ENCODE measurements at places on chromosomes 16 and 17.

DNA sequence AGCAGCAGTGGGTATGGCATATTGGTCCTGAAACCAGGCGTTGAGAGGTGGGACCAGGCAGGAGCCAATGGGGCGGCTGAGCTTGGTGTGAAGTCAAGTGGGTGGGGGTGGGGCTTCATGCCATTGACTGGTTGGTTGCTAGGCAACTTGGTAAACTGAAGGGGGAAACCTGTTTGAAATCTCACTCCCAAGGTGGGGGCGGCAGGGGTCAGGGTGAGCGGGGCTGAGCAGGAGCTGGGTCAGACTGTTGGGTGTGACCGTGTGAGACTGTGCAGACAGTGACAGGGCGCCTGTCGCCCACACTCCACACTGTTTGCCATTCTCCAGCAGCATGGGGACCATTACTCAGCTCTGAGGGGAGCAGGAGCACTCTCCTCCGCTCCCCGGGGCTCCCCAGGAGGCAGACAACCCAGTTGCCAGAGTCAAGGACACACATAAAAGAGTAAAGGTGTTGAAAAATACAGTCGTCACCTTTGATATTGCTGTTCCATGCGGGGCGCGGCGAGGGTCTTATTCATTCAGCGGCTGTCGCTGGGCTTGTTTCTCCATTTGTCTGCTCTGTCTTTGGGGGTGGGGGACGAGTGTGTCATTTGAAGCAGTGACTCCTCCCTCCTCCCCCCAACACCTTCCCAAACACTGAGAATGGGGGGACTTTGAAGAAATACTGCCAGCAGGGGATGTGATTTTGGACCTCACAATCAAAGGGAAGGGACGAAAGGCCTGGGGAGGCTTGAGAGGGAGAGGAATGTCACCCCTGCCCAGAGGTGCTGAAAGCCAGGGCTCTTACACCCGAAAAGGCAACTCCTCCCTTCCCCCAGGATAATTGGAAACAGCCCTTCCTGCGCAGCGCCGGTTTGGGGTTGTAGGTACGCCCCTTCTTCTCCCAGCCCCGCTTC, 1.2 kb upstream of the EFNB3 start:
- DNase-seq = no peak

DNA sequence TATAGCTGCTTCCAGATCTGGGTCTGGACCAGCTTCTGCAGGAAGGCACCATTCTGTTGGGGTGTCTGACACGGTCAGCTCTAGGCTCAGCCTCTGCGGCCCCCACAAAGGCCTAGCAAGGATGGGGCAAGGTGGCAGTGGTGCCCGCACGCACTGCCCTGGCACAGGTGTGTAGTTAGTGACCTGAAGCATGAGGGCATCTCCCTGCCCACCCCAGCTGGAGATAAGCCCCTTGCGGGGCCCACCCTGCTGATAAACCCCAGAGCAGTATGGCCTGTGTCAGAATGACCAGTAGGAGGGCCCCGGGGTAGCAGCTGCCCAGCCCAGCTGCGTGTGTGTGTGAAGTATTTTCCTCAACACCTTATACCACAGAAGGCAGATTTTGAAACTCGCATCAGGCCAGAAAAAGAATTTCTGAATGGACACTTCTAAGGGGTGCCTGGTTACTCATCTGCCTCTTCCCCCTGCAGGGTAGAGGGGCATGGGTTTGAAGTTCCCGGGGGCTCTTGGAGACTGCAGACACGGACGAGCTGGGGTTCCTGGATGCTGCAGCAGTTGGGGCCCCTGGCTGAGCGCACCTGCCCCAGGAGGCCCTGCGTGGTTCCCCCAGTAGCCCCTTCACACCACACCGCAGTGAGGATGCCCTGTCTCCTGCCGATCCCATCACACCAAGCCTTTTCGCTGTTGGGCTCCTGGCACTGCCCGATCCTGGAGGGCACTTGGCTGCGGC, 4.5 kb downstream of the ARHGDIA start:
- DNase-seq = no peak

DNA sequence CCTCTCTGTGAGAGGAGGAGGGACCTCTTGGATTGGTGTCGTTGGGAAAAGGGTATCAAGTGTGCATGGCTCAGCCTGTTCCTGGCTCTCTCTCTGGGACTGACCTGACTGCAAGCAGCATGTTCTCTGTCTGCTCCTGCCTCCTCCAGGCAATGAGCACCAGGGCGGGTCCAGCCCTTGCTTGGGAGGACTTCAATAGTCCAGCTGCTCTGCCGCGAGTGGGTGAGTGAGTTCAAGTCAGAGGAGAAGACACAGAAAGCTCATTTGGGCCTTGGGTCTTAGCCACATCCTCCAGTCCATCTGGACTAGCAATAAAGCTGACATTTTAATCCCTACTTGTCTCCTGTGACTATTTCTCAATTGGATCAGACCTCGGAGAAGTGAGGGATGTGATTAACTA, 25.2 kb upstream of the TNS4 start:
- no peak for DNase-seq

- peak; percentile 84 for DNase-seq
Measured at GRCh38 chr17:27390540-27390939, 65.7 kb upstream of the KSR1 start.

DNA sequence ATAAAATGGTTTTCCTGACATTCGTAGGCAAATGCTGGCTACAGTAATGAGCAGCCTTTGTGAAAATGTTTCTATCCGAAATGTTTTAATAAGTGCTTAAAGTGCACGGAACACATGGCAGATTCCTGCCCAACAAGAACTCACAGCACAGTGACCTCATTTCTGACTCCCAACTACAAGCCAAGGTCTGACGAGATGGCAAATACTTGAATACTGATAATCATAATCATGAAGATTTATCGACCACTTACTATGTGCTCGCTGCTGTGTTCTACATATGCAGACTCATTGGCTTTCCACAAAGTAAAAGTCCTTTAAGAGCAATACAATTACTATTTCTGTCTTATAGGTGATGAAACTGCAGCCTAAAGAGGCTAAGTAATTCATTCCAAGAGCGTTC, 238.1 kb upstream of the CDH5 start:
- DNase-seq = no peak

GRCh38 chr16:83253521-83253920, 554.3 kb upstream of the HSBP1 start:
- DNase-seq = no peak
